ENCODE measurements at places on chromosomes 5 and 9.

DNA sequence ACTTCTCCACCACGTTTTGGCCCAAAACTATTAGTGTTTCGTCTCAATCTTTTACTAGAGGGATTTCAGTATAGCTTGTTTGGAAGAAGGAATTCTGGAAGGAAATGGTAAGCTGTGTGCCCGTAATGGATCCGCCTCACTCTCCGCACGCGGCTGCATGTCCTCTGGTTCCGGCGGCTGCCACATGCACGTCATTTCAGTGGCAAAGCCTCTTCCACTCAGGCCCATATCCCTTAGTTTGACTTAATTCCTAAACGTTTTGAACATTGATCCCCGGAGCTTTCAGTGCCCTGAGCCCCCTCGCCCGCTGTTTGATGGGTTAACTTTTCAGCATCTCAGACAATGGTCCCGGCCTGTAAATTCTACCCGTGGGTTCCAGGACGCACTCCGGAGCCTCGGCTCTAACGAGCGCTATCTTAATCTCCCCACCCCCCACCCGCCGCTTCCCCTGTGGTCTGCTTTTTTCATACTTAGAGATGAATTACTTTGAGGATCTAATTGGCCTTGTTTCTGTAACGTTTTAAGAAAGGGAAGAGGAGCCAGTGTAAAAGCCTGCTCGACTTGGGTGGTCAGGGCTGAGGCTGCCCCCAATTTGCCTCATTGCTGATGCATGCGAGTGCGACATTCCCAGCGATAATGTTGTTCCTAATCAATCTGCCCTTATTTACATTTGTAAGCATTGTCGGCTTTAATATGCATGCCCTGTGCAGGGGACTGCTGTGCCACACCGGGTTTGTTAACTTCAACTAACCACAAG, 4.6 kb downstream of the PTCH1 start:
- DNase-seq = peak; percentile 18

DNA sequence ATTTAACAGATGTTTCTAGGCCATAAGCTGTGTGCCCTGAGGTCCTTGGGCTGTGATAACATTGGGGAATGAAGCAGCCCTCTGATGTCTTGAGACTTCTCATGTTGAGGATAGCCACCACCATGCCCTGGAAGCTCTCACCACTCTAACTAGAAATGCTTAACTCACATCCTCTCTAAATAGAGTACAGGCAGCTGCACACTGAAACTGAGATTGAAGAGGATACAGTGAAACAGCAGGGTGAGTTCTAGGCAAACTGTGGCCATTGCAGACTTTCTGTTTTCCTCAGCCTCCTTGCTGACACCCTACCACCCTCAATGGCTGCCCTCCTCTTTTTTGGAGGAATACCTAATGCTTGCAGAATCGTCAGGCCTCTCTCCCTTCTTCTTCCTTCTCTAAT, 22.4 kb downstream of the UTP15 start:
- DNase-seq = no peak

DNA sequence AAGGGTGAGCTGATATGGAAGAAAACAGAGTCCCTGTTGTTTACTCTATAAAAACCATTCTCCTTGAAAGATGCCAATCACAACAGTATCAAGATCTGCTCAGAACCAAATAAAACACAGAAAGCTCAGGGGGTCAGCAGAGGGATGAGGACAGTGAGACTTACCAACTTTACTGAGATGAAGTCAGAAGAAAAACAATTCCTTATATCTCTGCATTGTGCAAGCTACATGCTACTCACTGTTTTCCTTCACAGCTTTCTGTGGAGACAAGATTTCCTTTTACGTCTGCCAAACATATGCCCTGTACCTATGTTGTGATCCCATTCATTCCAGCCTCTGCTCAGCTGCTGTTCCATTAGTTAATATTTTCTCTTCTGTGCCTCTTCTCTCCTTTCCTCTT, 185.6 kb downstream of the TSSK1B start:
- DNase-seq = peak; percentile 69

DNA sequence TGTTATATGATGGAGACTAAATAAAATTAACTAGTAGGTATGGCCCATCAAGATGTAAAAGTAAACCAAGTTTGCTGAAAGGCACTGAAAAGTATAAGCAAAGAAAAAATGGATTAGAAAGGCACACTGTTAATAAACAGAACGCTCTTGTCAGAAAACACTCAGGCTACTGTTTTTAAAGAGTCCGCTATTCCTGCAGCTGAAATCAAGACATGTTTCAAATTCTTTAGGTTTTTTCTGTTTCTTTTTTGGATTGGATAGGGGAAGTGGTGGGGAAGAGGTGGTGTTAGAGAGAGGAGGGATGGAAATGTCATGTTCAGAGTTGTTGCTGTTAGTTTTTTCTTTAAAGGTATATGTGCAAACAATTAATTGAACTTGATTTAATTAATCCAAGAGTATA, 17.5 kb downstream of the OSTF1 start:
- DNase-seq = peak; percentile 30

DNA sequence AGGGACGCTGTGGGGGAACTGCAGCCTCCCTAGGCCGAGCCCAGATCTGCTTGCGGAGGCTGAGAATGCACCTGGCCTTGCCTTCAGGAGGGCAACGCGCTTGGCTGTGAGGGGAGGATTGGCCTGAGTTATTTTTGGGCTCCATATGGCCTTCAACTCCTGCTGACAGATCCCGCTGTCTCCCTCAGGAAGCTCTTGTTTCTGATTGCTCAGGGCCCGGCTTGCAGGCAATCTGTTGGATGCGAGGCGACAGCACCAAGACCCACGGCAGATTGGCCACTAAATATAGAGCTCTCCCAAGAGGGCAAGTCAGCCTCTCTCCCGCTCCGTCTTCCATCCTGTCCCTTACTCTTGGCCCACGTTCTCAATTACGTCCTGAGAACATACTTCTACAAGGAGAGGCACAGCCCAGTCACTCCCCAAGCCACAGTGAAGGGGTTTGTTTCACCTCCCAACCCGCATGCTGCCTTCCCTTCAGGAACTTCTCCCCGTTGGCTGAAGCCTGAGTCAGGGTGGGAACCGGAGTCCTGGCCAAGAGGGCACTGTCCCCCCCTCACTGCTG, 53.6 kb downstream of the RASGEF1C start:
- DNase-seq = no peak

DNA sequence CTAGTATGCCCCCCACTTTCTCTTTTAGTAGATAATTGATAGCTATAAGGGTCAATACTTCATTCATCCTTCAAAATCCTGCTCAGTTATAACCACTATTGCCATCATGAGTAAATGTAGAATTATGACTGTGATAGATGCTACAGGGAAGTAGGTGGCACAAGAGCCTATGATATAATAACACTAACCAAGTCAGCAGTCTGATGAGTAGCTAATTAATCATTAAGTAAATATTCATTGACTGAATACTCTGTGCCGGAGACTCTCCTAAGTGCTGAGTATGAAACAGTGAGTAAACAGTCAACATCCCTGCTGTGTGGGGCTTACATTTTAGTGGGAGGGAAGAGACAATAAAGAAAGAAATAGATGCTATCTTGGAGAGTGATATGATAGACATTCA, 430.3 kb upstream of the ZNF462 start:
- DNase-seq = no peak

DNA sequence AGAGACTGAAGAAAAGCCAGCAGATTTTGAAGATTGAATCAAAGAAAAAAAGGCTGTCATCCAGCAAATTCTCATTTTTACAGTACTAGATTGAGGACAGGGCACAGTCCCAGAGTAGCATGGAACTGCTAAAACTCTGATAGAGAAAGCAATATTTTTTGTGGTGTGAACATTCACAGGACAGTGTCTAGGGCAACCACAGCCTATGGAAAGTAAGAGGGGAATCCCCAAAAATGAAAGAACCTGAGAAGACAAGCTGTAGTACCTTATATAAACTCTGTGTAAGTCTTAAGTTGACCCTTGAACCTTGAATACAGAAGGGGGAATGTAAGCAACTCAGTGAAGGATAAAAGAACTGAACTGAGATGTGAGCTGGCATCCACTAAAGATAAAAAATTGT, 540.3 kb downstream of the HINT1 start:
- no peak for DNase-seq

DNA sequence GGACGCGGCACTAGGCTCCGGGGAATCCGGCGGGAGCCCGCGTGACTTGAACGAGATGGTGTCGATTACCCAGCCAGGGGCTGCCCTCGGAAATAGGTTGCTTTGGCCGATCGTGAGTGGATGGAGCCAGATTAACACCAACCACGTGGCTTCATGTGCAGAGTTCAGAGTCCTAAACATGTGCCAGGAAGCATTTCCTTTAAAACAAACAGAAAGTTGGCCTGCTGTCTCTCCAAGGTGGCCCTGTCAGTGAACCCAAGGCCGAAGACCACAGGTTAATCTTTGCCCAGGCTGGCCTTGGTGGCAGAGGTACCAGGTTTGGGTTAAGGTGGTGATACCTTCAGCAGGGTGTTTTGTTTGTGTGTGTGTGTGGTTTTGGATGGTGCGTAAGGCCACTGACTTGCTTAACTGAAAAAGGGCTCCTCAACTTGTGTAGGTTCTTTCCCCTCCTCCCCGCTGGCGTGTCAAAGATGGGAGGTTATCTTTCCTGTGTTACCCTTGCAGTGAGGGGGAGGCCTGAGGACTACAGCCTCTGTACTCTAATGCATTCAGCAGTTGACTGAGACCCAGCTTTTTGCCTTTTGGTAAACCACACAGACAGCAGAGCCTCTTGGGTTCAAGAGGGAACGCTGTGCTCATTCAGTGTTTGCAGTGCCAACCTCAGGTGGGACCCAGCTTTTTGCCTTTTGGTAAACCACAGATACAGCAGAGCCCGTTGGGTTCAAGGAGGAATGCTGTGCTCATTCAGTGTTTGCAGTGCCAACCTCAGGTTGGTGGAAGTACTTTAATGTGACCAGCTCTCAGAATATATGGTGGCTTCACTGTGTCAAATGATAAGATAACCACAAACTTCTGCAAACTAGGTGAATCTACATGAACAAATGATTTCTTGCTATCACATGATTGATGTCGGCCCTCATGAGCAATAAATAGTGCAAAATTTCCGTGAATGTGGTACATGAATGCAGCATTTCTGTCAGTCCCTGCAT, 1.4 kb downstream of the IQGAP2 start:
- DNase-seq = peak; percentile 20

- no peak for DNase-seq
Measured at GRCh38 chr5:151720215-151720614, 33.5 kb upstream of the SPARC start.

GRCh38 chr9:136297016-136297691, 6.7 kb downstream of the CCDC187 start:
- no peak for DNase-seq

- peak; percentile 80 for DNase-seq
Measured at GRCh38 chr5:143582869-143583268, 179.4 kb upstream of the NR3C1 start.

GRCh38 chr9:5301544-5301943, 3.0 kb downstream of the RLN2 start:
- DNase-seq = no peak

DNA sequence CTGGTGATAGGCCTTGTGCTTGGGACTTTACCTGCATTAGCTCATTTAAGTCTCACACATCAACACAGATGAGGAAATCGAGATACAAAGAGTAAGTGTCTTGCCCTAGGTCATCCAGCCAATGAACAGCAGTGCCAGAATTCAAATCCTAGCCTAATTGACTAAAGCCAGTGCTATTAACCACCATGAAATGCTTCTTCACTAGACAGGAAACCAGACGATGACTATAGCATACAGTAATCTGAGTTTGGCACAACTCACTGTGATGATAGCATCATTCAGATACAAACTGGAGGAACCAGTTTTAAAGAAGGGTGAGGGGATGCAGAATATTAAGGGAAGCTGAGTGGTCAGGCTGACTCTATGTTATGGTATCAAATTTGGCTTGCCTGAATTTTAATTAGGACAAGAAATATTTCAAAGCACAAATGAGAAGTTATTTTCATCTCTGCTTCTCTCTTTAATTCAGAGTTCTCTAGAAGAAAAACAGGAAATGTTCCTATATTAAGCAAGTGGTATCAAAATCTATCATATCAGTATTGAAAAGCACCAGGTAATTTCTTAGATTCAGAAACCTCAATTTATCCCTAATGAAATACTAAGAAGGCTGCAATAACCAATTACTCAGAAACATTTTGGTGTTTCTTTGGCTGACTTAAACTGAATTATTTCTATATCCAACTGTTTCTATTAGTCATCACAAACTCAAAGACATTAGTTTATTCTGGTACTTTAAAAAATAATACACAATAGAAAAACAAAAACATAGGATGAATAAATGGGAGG, 147.0 kb upstream of the RASA1 start:
- DNase-seq = peak; percentile 96

DNA sequence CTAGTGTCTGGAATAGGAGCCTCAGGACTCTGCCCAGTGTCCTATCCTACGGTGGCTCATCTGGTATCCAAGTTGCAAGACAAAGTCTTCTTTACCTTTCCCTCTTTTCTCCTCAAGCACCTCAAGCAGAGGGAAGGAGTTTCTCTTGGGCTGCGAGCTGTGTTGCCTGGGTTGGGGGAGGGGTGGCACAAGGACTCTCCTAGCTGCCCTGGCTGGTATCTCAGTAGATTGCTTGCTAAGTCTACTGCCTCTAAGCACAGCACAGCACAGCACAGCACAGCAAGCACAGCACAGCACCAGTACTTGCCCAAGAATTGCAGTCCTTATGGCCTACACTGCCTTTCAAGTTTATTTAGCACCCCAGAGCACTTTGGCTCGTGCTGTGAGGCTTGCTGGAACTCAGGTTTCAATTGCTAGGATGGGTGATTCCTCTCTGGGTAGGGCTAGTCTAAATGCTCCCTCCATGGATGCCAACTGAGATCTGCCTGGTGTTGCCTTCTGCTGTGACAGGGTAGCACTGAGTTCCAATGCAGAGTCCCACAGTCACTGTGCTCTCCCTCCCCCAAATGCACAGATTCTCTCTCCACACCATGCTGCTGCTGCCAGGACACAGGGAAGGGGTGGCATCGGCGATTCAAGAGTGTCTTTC, 213.1 kb upstream of the POU5F2 start:
- peak; percentile 6 for DNase-seq

DNA sequence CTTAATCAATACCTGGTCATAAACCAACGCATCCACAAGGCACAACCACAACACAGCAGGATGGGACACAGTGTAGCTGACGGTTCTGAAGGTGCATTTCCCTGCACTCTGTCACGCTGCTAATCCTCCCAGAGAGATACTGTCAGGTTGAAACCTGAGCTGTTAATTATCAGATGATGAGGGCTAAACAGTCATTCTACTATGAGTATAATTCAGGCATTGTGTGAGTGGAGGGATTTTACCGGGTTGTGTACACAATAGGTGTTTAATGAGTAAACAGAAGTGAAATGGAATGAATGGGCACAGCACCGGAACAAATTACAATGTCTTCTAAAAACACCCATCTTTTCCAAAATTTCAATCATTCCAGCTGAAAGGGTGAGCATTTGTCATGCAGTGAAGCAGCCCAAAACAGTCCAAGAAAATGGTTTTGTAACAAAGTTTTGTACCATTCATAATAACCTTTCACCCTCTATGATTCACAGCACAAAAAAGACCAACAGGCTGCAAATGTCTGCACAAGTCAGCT, 71.5 kb downstream of the ABCA1 start:
- DNase-seq = no peak

DNA sequence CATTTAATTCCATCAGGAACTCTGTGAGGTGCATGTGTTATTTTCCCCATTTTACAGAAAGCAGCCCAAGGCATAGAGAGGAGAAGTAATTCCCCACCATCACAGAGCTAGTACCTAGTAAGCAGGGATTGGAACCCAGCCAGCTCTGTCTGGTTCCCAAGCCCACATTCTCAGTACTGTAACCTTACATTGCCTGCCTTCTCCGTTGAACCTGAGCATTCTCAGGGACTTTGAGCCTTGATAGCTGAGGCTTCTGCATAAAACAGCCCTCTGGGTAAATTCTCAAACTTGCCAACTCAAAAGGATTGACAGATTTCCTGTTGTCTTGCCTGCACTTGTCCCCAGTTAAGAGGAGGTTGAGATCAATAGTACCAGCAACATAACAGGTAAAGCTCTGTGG, 9.2 kb upstream of the GLE1 start:
- DNase-seq = no peak

GRCh38 chr5:72767289-72768010, 49.0 kb upstream of the TNPO1 start:
- DNase-seq = peak; percentile 22
